Inflammatory macrophage treated with lipopolysaccharide for 1 hour (primary cell): ENCODE measurements at places on chromosomes 11 and 22.

DNA sequence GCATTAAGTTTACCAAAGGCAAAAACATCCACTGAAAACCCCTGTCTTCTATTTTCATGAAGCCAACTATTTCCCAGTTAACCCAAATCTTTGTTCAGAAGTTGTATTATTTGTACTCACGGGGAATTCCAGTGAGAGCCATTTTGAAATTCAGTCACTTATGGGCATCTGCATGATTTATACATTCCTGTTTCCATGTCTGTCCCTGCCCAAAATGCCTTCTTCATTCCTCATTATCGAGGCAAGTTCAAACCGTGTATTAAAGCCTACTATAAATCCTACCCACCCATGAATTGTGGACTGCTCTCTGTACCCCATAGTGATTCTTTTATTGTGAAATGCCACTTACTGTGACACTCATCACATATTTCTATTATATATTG lies 772.7 kb downstream of the DLG2 start:
- no peak for DNase-seq

GRCh38 chr11:59174664-59175033 lies 2.7 kb downstream of the DTX4 start:
- DNase-seq: no peak

GRCh38 chr22:31857247-31857646 lies 87.1 kb upstream of the YWHAH start:
- no peak for DNase-seq

DNA sequence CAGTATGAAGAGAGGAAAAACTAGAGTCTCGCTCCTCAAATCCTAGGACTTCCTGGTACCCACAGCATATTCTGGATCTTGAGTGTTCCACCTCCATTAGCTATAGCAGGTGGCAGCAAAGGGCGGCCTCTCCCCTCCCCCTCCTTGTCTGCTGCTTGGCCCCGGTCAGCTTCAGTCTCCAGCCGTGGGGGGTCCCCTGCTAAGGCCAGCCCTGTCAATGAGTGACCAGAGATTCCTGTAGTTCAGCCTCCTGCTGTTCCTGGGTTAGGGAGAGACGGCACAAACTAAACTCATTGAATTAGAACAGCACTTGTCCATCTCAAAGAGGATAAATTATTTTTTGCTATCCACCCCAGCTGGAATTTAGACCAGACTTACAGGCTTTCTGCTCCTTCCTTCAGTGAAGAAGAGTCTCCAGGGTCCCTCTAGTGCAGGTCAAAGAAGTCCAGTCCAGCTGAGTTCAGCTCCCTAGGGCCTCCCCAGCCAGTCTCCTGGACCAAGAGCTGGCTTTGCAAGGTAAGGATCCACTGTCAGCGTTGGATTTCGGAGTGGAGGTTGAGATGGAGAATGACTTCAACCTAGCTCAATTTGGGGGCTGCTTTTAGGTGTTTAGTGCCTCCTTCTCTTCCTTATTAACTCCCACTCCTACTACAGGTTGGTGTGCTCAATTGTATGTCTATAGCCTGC lies 1.1 kb upstream of the PHLDB1 start:
- no peak for DNase-seq

GRCh38 chr11:11349106-11349825 lies 3.8 kb downstream of the CSNK2A3 start:
- DNase-seq: no peak

GRCh38 chr11:45093761-45094455 lies 52.5 kb upstream of the PRDM11 start:
- DNase-seq: no peak

DNA sequence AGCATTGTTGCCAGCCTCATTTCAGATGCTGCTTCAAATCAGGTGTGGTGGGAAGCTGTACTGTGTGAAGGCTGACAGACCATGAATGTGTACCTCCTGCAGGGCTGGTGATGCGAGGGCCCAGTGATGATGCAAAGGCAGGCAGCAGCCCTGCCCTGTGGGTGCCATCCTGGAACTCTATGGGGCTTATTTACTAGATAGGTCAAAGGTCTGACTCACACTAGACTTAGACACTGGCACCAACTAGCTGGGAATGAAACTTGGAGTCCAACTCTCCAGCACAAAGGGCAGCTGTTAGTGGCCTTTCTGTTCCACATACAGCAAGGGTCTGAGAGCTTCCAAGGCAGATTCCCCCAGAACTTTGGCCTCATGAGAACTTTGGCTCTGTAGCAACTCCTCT lies 138.4 kb downstream of the TTC17 start:
- DNase-seq: no peak

DNA sequence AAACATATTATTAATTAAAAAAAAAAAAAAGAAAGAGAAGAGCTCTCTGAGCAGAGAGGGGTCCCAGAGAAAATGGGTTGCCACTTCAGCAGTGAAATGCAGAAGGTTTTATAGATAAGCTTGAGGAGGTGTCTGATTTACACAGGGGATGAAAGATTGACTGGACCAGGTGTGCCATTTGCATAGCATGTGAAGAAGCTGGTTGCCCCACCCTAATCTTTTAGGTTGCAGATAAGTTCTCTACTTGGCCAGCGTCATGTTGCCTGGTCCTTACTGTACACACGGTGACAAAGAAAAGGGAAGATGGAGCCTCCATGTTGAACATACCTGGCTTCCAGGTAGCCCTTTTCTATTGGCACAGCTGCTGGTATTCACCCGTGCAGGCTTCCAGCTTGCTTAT lies 41.4 kb downstream of the MS4A2 start:
- no peak for DNase-seq

- DNase-seq: no peak
Measured at GRCh38 chr11:83033972-83034672, 37.6 kb downstream of the RAB30 start.

GRCh38 chr11:119729581-119729927 lies 554 bp upstream of the NECTIN1 start:
- DNase-seq: no peak

GRCh38 chr22:27879923-27880322 lies 39.1 kb downstream of the PITPNB start:
- DNase-seq: peak; percentile 19

DNA sequence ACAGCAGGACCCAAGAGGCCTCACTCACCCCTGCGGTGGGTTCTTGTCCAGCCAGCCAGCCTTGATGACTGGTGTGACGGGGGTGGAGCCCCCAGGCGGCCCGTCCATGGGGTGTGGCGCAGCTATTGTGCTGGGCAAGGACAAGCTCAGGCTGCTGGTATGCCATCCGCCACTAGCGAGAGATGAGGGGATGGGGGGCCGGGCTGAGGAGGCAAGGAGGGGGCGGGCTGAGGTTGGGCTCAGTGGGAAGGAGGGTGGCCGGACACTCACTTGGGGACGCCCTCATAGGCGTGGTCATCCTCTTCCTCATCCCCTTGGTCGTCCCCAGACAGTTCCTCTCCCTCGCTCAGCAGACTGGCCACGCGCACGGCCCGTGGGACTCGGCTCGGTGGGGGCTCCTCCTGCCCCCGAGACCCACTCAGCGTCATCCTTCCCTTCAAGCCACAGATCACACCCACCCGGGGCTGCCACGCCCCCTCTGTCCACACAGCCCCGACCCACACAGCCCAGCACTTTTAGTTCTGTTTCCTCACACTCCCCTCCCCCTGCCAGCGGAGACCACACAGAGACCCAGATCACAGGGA lies 38.0 kb upstream of the PDE2A start:
- peak; percentile 83 for DNase-seq

GRCh38 chr11:96214777-96215109 lies 128.3 kb downstream of the MAML2 start:
- peak; percentile 51 for DNase-seq

GRCh38 chr11:111946499-111946898 lies 9.4 kb downstream of the DIXDC1 start:
- no peak for DNase-seq

- no peak for DNase-seq
Measured at GRCh38 chr22:50481440-50482106, at the start of gene ADM2. Gene ADM2, plus strand, starts transcription at chr22:50481543. Its CDS starts 305 bp downstream, at chr22:50481848.

GRCh38 chr11:102546923-102547471 lies 16.4 kb upstream of the MMP7 start:
- peak; percentile 83 for DNase-seq

- DNase-seq: no peak
Measured at GRCh38 chr11:46666516-46666915, 33.9 kb downstream of the ARHGAP1 start.

GRCh38 chr11:1460986-1461825 lies 25.4 kb downstream of the MOB2 start:
- no peak for DNase-seq

- DNase-seq: no peak
Measured at GRCh38 chr11:78457448-78457847, 39.8 kb upstream of the GAB2 start.

GRCh38 chr11:19625438-19625837 lies 87.2 kb upstream of the NAV2 start:
- DNase-seq: peak; percentile 86

DNA sequence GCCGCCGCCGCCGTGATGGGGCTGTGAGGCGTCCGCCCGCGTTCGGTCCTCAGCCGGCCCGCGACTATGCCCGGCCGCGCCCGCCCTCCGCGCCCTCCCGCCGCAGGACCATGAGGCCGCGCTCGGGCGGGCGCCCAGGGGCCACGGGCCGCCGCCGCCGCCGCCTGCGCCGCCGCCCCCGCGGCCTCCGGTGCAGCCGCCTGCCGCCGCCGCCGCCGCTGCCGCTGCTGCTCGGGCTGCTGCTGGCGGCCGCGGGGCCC lies 215 bp downstream of the ZNRF3 start:
- DNase-seq: no peak

- no peak for DNase-seq
Measured at GRCh38 chr11:122341477-122341876, 225.5 kb upstream of the BLID start.

GRCh38 chr22:37097346-37097745 lies 12.2 kb downstream of the TMPRSS6 start:
- no peak for DNase-seq

DNA sequence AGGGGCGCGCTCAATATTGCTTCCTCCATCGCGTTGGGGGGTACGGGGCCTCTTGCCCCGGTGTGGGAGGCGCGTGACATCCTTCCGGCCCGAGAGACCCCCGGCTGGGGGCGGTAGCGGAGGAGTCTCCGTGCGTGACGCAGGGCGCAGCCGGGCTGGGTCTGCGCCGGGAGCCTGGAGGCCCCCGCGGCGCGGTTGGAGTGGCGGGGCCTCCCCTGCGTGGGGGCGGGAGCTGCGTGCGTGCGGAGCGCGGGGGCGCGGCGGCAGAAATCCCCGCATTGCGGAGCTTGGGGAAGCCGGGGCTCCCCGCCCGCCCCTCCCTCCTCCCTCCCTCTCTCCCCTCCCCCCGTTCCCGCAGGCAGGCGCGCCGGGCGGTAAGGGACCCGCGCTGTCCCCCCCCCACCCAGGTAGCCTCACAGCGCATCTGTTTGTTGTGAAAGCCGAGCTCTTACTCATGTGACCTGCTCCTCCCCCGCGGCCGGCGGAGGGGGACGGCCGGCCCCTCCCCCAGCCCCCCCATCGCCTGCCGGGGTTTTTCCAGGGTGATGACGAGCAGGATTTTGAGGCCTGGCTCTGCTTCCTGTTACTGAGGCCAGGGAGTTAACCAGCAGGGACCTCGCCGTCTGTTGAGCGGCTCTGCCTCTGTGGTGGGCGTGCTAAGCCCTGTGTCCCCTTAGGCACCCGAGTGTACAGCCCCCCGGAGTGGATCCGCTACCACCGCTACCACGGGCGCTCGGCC lies 1.6 kb downstream of the PIM3 start:
- peak; percentile 91 for DNase-seq

DNA sequence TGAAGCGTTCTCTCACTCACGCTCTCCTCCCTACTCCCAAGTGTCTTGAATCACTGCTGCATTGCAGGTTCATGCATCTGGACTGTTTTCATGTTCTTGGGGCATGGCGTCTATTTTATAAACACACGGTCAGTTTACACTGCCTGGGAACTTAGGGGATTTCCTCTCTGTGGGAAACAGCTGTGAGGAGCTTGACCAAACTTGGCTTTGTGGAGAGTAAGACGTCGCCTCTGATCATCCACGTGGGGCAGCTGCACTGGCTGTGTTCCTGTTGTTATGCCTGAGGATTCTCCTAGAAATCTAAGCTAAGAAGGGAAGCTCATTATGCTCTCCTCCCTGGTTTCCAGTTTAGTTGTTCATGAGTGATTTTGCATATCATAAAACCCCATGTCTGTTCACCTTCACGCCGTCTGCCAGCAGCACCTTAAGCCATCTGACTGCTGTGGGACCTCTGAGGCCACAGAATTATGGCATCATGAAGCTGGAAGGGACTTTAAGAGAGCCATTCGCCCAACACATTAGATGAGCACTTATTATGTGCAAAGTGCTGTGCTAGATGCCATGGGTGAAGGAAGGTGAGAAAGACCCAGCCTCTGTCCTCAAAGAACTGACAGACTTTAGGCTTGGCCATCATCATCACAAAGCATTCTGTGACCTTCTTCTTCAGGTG lies 38.8 kb upstream of the POU2AF1 start:
- peak; percentile 64 for DNase-seq
